ENCODE measurements at places on chromosomes 5 and 9.

DNA sequence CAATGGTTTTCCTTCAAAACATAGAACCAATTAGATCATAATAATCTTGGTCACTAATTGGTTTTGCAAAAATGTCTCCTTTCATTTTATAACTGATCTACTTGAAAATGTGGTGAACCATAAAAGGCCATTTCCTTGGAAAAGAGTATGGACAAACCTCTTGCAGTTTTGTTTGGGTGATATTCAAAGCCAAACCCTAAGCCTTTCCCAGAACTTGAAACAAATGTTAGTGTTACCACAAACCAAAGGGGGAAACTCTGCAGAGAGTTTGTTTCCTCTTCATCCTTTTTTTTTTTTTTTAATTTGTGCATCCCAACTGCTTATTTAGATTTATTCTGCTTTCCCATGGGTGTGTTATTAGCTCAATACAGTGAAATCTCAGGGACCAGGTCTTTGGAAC, 204.4 kb upstream of the ADAMTSL1 start:
- DNase-seq: no peak

DNA sequence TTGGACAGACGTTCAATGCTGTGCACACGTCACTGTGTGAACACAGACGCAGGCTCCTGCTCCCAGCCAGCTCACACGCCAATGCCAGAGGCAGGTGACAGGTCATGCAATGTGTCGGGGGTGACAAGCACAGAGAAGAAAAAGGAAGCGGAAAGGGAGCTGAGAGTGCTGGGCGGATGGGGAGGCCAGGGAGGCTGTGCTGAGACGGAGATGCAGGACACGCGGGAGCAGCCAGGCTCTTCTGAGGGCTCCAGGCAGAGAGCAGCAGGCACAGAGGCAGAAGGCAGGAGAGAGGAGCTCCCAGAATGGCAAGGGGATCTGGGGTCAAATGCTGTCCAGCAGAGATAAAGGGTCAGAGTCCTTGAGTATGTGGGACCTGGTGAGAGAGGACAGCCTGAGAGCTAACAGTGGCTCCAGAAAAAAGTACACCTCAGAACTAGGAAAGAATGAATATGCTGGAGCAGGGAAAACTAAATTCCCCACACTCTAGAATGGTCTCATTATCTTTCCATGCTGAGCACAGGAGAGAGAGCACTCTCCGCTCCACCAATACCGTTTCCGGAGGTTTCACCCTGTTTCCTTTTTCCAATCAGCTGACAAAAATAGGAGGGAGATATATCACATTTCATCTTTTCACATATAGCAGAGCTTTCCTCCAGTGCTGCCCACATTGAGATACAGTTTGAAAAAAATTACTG, 32.8 kb upstream of the NSMF start:
- no peak for DNase-seq

- no peak for DNase-seq
These were observed 63.0 kb downstream of the LMX1B start for GRCh38 chr9:126676685-126677143.

DNA sequence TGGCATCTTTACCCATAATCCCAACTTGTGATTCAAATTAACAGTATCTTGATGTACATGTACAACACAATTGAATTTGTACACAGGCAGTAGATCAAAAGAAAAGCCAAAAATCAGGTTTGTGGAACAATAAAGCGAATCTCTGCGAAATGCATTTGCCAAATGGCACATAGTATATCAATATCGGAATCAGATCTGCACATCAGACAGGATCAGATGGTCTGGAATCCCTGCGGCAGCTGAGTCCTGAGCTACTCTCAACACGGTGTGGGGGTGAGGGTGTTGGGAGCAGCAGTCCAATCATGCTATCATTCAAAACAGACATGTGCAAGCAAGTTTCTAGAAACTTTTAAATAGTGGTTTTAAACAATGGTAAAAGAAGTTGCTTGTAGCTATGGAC, 358.3 kb downstream of the SEMA5A start:
- no peak for DNase-seq

DNA sequence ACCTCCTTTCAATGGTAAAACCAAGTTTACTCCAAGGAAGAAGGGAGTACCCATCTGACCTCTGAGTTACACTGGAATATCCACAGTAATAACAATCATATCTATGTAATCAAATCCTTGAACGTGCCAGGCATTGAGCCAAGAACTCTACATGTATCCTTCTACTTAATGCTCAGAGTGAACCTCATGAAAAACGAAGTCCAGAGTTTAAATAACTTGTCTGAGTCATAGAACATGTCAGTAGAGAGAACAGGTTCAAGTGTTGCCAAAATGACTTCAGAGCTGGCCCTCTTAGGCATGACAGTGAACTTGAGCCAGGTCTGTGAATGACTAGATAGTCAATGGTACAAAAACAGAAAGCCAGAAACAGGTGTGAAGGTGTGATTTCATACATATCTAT, 164.1 kb upstream of the ZNF618 start:
- no peak for DNase-seq

- DNase-seq: no peak
These were observed 18.5 kb upstream of the KIF12 start for GRCh38 chr9:114117614-114117995.

DNA sequence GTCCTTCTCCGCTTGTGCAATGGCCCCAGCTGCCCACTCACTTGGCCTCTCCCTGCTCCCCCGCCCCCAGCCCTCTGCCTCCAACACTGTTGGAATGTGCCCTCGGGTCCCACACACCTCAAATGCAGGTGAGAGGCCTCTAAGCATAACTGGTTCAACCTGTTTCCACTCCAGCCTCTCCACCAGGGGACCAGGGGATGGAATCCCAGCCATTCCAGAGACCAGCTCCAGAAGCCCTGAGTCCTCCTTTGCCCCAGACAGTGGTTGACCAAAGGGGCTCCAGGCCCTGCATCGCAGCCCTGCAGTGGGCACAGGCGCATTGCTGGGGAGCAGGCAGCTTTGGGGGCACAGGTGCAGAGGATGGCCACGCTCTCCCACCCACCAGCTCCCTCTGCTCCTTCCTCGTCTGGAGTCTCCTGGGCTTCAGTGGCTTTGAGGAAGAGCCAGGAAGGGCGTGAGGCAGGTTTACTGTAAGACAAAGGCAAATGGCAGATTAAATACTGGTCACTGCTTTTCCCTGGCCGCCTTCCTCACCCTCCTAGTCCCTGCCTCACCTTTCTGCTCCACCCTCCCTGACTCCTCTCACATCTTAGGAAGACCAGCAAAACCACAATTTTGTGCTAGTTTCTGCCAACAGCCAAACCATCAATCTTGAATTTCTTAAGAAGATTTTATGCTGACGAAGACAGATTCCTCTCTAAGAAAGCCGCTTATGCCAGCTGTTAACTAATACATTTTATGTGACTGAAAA, 29.1 kb upstream of the IRX2 start:
- DNase-seq: no peak

GRCh38 chr5:57824047-57824446, 341.4 kb upstream of the ACTBL2 start:
- DNase-seq: no peak

DNA sequence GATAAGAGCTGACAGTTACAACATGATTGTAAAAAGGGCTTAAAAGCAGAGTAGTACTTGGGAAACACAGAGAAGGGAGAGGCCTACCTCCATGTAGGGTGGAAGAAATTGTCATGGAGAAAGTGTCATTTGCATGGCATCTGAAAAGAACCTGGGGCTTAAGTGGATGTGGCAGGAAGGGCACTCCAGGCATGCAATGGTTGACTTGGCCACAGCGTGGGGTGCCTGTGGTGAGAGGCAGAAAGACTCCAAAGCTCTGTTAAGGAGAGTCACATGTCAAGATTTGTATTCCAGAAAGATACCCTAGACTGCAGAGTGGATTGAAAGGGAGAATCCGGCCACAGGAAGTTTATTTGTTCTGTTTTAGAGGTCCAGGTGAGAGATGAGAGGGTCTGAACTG, 2.4 kb downstream of the POLR3G start:
- DNase-seq: no peak

GRCh38 chr5:11415751-11416150, 488.5 kb downstream of the CTNND2 start:
- no peak for DNase-seq

DNA sequence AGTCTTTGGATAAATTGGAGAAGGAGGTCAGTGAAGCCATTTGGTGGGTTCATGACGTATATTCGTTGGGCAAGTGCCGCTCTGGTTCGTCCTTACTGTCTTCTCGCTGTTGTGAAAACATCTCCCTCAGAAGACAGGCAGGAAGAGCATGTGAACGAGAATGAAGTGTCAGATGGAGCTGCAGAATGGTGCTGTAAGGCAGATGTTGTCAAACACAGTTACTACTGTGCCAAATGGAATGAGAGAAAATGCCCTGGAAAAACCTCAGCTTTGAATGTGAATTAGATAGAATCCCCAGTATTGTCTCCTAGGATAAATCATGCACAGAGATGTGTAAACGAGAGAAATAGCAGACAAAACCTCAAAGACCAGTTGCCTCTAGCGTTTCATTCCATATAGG, 121.5 kb downstream of the CAMK4 start:
- DNase-seq: no peak

DNA sequence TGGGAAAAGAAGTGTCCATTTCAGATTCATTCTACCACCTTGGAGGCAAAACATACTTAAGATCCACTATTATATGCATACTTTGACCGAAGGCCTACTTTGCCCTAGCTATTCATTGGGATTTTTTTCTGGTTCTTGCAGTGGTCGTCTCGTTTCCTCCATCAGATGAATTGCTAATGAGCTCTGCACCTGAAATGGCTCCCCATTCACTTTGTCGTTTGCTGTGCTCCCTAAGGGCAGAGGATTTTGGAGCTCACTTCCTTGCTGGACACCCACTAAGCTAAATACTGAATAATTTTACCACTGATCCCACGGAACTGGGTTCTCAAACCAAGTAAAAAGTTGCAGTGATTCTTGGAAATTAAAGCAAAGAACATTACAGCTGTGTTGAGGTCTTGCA, 1.9 kb downstream of the KDM3B start:
- DNase-seq: no peak

DNA sequence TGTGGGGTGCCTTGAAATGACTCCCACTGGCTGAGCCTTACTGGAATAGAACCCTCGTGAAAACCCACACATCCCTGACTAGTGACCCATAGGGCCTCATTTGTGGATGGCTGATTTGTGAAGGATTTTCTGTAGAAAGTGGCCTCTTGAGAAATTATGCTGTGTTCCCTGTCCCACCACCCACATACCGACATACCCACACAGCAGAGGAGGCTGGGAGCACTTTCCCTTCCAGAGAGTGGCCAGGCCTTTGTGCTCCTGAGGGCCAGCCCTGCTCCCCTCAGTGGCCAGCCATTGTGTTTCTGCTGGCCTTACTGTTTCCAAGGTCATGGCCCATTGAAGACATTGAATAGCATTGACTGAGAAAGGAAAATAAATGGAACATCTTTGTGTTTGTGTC, 29.6 kb downstream of the IL9 start:
- no peak for DNase-seq

- no peak for DNase-seq
These were observed 586.3 kb downstream of the BRINP1 start for GRCh38 chr9:118782790-118783463.

- DNase-seq: no peak
These were observed 46.0 kb upstream of the OR2K2 start for GRCh38 chr9:111375817-111376564.

- no peak for DNase-seq
These were observed 20.0 kb downstream of the NTNG2 start for GRCh38 chr9:132181796-132182313.

DNA sequence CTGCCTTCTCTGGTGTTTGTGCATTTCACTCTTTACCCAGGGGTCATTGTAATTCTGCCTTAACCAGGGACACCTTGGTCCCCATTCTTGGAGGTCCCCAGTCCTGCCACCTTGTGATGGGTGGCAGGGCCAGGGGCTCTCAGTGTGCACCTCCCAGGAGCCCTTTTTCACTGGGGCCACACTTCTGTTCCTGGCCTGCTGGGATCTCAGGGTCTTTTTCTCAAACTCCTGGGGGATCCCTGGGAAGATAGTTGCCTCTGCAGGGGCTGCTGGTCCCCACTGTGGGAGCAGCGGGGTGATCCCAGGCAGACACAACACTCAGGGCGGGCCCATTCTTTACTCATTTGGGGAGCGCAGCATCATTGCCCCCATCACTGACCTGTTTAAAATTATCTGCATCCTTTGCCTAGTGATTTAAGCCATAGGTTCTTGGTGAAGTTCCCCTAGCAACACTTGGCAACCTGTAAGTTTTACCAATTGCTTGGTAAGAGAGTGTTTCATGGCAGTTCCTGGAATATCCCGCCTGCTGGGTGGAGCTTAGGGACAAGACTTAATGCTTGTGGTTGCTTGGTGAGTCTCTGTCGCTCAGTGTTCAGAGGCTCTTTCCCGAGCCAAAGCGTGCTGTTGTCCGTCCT, 15.7 kb downstream of the PHF2 start:
- DNase-seq: no peak

- no peak for DNase-seq
These were observed 18.5 kb upstream of the SNX2 start for GRCh38 chr5:122756264-122756911.

- DNase-seq: no peak
These were observed 142.8 kb downstream of the TMEM38B start for GRCh38 chr9:105836936-105837660.

- no peak for DNase-seq
These were observed 236.6 kb downstream of the NR3C1 start for GRCh38 chr5:143166661-143167420.

DNA sequence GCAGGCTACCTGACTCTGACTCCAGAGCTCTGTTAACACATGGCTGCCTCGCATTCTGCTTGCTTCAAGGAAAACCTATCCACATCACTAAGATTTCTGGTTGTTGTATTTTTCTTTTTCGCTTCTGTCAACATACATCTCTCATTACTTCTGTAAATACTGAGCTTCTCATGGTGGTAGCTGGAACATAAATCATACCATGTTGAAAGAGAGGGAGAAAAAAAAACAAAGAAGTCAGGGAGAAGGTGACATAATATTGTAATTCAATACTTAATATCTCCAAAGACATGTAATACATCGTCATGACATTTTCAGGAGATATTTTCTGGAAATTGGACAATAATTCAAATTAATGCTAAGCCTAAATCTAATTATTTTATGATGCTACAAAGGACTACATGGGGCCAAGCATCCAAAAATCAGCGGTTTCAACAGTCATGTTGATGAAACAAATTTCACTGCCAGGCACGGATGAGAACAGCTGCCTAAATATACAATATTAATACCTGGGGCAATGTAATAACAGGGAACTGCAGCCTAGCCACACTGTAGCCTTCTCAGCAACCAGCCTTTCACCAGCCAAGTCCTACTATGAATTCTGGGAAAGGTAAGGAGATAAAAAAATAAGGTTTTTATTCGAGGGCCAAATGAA, 332.0 kb downstream of the TRIM32 start:
- no peak for DNase-seq

- no peak for DNase-seq
These were observed 19.3 kb upstream of the RAPGEF1 start for GRCh38 chr9:131759017-131759647.

GRCh38 chr5:165224366-165225045, 1719.1 kb downstream of the MAT2B start:
- DNase-seq: no peak

DNA sequence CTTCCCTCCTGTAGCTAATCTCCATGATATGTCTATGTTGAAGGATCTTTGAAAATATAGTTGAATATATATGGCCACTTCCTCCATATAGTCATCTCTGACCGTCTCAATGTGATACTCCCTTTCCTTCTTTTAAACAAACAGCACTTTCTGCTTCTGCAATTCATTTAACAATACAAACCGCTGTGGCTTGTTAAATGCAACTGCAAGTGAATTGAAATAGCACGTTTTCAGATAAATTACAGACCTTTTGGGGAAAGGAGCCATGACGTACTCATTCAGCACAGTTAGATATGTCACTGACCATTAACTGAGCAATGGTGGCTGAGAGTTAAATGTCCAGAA, 82.5 kb downstream of the FBXO38 start:
- no peak for DNase-seq

- no peak for DNase-seq
These were observed 356.1 kb downstream of the NTRK2 start for GRCh38 chr9:85025638-85026037.

All from stimulated activated CD4-positive, alpha-beta T cell treated with anti-CD3 and anti-CD28 coated beads, Interleukin-12 subunit alpha, Interleukin-12 subunit beta, amount 100 ng/mL, for 4 hours (primary cell).